HFFc6 (cell line): ENCODE measurements at places on chromosomes 1 and 21.

DNA sequence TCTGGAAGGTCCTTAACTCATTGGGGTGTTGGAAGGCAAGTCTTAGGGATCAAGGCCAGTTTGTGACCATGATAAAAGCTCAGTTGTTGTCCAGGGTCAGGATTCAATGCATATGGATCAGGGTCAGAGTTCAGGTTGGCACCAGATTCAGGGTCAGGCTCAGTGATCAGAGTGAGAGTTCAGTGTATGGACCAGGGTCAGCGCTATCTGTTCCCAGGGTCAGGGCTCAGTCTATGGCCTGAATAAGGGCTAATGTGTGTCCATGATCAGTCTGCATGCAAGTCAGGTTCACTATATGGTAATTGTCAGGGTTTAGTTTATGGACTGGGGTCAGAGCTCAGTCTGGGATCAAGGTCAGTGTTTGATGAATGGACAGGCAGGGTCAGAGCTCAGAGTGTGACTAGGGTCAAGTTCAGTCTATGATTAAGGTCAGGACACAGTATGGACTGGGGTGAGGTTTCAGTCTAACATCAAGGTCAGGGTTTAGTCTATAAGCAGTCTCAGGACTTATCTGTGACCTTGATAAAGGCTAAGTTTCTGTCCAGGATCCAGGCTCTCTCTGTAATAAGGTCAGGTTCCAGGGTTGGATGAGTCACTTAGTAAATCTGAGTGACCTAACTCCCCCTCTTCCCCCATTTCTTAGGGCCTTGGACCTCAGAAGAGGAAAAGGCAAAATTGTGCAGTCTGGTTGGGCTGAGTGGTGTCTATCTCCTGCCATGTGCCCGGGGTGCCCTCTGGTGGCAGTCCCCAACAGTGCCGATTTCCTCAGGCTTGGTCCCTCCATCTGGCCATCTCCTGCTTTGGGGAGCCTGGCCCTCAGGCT lies 23.8 kb downstream of the KNCN start:
- DNase-seq: peak; percentile 60

GRCh38 chr1:208235982-208236761 lies 8.0 kb downstream of the PLXNA2 start:
- DNase-seq: no peak

DNA sequence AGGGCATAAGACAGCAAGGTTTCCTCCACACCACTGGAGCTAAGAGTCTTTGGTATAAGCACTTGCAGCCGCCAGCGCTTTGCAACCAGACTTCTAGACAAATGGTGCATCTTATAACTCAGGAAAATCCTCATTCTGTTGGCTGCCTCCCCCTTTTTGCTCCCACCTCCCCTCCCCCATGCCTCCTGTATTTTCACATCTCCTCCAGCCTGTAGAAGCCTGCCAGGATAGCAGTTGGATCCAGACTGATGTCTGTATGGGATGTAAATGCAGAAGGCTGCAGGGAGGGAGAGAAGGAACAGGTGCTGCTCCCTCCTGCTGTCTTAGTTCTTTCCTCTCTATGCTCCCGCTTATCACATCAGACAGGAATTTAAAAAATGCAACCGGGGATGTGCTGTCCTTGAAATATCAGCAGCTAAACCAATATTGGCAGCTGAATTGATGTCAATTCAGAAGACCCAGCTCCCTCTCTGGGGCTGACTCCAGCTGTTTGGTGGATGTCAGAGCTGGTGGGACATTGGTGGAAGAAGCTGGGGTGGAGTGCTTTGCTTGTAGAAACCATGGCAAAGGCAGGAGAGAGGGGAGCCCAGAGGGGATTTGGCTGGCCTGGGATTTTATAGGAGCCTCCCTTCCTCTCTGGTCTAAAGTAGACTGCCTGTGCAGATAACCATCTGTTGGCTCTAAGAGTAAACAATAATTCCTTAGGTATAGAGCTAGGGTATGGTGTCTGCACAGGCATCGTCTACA lies 53.5 kb downstream of the NFASC start:
- DNase-seq: no peak

DNA sequence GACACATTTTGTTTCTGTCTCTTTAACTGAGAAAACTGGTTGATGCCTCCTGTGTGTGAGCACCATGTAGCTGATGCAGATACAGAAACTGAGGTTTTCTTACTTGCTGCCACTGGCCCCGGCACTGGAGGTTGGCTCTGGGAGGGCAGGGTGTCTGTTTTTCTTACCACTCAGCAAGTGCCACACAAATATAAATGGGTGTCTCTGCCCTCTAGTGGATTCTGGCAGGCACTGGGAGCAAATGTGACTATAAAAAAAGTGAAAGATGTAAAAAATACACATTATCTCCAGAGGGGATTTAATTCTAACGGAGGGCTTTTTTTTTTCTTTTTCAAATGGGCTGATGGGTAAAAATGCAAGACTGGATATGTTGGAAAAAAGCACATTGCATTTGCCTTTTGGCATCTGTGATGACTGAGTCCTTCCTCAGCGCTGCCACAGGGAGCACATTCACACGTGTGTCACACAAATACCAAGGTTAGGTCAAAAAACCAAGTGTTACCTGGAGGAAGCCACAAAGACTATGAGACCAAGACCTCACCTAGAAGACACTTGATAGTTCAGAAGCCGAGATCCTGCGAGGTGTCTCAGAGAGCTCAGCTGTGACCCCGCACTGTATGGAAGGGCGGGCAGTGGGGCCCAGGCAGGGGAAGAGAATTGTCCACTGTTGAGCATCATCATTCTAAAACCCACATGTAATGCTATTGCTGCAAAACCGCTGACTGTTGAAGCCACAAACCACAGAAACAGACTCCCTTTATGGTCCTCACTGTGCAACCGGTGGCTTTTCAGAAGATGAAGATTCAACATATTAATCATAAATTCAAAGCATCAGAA lies 18.9 kb downstream of the PGBD2 start:
- peak; percentile 62 for DNase-seq

GRCh38 chr1:169892927-169893644 lies 610 bp downstream of the SCYL3 start:
- DNase-seq: no peak

GRCh38 chr1:229005556-229005955 lies 265.4 kb upstream of the RAB4A start:
- DNase-seq: no peak

GRCh38 chr1:17573518-17574041 lies 34.1 kb downstream of the ARHGEF10L start:
- DNase-seq: no peak

- peak; percentile 48 for DNase-seq
Measured at GRCh38 chr1:234315091-234315541, 58.1 kb upstream of the COA6 start.

- no peak for DNase-seq
Measured at GRCh38 chr1:169133801-169134502, 27.5 kb downstream of the ATP1B1 start.

DNA sequence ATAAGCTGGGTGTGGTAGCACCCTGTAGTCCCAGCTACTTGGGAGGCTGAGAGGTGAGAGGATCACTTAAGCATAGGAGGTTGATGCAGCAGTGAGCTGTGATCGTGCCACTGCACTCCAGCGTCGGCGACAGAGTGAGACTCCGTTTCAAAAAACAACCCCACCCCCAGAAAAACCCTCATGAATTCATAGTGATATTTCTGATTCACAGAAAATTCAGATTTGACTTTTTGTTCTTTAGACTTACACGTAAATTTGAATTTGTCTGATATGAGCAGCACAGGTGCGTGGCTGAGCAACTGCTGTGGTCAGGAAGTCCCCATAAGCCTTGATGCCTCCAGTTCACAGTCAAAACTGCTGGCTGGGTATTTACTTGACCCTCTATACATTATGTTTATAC lies 10.0 kb upstream of the MORC3 start:
- DNase-seq: no peak

GRCh38 chr1:186753241-186753640 lies 73.0 kb upstream of the PTGS2 start:
- peak; percentile 4 for DNase-seq

DNA sequence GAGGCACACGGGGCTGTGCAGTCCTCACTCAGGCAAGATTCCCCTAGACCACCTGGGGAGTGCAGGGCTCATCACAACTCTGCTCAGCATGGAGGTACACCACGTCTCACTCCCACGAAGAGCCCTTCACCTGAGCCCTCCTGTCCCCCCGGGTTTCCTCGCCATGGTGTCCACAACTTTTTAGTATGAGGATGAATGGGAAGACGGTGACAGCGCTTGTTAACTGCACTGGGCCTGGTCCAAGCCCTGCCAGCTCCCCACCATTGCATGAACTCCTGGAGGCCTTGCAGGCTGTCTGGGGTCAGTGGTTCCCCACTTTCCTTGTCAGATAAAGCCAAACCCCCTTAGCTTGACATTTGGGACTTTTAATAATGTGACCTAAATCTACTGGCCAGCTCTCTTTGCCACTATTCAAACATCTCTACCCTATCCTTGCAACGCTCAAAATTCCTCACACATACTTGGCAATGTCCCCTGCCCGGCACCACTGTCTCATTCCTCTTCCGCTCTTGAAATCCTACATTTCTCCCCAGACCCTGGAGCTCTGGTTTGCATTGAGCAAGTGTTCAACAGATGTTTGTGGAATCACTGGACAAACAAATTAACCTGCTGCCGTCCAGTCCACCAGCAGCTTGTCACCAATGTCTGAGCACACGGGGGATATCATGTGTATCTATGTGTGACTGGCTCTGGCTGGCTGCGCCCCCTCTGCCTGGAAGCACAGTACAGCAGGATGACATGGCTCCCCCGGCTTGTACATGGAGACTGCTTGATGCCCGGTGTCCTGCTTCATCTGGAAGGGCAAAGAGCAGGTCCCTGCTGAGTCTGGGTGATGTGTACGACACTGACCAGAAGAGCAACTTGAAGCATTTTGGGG lies 11.2 kb downstream of the TMEM9 start:
- DNase-seq: no peak

GRCh38 chr1:201933840-201934430 lies 12.4 kb downstream of the LMOD1 start:
- DNase-seq: peak; percentile 32
